ENCODE measurements at places on chromosomes 6 and 20.

GRCh38 chr6:154113392-154113791 lies 74.4 kb downstream of the OPRM1 start:
- DNase-seq = no peak

DNA sequence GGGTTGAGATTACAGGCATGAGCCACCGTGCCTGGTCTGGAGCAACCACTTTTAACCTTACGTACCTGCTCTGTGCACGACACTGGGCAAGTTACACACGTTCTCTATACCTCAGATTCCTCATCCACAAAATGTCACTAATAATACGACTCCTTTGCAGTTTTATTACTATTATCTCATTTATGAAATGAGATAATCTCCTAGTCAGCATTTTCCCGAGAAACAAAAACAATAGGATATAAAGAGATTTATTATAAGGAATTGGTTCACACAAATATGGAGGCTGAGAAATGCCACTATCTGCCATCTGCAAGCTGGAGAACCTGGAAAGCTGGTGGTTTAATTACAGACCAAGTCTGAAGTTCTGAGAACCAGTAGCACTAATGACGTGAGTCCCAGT lies 12.0 kb upstream of the KIF13A start:
- no peak for DNase-seq

DNA sequence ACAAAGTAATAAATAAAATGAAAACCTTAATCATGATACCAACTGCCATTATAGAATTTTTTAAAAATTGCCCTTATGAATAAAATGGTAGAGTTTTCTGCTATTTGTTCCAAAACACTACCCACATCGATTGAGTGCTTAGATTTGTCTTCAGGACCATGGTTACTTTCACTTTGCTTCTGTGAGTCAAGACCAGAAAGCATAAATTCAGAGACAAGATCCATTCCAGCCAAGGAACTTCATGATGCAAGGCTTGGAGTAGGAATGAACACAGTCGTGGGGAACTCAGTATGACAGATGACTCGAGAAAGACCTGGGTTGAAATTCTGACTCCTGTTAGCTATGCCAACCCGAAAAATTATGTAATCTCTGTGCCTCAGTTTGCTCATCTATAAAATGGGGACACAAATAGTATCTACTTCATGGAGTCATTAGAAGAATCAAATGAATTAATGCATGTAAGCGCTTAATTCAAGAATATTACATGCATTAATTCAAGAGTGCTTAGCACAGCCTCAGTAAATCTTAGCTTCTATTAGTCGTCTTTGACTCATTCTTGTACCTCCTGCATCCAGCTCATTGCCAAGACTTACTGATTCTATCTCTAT lies 72.5 kb upstream of the MYLIP start:
- DNase-seq = peak; percentile 30

DNA sequence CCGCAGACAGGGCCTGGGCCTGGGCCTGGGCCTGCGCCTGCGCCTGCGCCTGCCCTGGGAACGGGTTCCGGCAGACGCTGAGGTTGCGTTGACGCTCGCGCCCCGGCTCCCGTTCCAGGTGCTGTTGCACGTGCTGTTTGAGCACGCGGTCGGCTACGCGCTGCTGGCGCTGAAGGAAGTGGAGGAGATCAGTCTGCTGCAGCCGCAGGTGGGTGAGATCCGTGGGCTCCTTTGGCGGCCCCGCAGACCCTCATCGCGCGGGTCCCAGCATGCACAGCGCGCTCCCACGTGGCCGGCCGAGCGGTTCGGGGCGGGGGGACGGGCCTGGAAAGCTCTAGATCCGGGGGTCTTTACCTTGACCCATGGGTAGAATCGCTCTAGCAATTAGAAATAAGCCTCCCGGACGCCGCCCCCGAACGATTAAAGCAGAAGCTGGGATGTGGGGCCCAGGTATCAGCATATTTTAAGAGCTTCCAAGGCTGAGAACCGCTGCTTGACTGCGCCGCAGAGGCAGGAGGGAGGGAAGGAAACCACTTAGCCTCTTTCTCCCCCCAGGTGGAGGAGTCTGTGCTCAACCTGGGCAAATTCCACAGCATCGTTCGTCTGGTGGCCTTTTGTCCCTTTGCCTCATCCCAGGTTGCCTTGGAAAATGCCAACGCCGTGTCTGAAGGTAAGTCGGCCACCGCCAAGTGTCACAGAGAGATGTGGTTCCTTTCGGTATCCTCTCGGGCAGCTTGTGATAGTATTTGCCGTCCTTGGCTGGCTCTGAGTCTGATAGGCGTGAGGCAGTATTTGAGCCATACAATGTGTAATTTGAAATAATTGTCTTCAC lies 508 bp downstream of the NOP56 start:
- no peak for DNase-seq

DNA sequence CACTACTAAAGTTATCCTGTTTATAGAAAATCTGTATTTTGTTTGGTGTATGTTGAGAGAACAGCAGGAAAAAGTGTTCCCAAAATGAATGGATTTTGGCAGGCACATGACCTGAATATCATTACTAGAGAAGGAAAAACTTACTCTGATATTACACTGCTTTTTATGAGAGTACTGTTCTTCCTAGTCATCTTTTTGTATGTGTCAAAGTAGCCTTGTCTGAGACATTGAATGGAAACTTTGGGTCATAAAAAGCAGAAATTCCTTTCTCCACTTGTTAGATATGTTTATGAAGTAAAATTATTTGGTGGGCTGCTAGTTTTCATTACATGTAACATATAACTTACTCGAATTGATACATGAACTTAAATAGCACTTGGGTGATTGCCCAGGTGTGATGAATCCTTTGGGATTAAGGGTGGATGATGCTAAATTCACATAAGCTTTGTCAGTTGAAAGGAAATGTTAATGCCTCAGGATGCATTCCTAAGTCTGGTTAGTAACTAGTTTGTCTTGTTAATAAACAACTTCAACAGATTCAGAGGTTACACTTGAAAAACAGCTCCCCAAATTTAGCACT lies 206.7 kb downstream of the CENPW start:
- peak; percentile 16 for DNase-seq

DNA sequence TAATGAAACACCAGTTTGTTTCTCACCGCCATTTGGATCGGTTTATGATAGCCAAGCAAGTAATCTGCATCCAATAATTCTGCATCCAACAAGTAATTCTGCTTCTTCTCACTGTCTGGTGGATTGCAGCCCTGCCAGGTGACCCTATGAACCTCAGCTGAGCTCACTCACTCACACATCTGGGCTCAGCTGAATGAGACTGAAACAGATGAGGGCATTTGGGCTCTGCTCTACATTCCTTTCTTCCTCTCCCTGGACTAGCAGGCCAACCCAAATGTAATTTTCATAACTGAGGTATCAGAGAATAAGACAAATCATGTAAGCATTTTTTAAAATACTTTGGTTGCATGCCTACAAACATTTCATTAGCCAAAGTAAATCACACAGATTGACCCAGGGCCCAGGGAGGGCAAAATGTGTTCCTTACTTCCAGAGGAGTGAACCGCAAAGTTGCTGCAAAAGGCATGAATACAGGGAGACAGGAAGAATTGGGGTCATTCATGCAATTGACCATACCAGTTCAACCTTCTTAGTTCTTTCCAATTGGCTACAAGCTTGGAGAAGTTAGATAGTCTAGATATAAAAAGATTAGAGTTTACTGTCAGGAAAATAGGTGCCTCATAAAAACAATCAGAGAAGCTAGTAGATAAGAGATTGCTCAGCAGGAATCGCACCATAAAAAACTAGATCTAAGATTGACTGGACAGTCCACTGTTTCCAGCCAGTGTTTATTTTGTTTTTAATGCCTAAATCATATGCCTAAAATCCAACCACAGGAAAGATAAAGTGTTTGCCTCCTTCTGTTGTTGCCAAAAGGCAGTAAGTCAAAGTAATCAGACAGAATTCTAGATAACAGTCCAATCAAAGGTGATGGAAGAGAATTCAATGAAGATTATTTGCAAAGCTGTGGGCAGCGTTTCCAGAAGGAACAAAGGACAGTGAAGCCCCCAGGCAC lies 43.7 kb downstream of the CBLN4 start:
- no peak for DNase-seq

DNA sequence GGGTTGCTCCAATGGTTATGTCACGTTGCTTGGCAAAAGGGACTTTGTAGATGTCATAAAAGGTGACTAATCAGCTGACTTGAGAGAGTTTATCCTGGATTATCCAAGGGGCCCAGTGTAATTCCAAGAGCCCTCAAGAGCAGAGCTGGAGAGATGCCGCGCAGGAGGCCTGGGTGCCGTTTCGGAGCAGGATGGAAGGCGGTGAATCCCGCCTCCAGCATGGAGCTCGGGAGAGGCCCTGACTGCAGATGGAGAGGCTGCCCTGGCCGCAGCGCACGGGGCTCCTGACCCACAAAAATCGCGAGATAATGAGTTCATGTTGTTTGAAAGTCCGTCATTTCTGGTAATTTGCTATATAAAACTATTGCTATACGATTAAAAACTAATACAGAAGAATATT lies 219.8 kb downstream of the ZDHHC14 start:
- no peak for DNase-seq

DNA sequence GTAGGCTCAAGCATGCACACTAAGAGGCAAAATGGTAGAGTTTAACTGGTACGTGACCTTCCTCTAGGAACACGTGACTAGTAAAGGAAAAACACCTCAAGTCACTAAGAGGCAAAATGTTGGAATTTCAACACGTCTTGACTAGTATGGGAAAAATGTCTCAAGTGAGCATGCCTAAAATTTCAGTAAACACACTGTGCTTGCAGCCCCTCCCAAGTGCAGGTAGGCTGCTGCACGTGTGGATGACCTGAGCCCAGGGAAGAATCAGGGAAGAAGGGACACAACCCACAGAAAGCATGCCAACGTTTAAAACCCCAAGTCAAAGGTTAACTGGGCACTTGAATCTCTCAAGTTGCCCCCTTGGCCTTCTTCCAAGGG lies 162.2 kb downstream of the TENT5A start:
- no peak for DNase-seq

DNA sequence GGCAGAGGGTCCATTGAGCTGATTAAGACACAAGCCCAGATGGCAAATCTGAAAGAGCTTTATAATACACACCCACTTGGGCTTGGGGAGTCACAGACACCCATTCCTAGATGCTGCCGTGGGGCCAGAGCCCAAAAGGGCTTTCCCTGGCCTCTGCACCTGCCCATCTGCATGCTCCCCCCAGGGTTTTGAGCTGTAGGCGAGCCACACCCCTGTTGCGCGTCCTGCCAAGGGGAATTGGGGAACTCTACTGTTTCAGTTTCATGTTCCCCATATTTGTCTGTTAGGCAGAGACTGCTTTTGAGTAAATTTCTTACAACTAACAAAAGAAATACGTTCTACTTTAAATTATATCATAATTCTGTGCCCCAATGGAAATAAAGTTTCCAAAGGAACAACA lies 52.9 kb upstream of the FNDC1 start:
- no peak for DNase-seq

GRCh38 chr20:54190217-54190616 lies 16.4 kb upstream of the CYP24A1 start:
- no peak for DNase-seq

DNA sequence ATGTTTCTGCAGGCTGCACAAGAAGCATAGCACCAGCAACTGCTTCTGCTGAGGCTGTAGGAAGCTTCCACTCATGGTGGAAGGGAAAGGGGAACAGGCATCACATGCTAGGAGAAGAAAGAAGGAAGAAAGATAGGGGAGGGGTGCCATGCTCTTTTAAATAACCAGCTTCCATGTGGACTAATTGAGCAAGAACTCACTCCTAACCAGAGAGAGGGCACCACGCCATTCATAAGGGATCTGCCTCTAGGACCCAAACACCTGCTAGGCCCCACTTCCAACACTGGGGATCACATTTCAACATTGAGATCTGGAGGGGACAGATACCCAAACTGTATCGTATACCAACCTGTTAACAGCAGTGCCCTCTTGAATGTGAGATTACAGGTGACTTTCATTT lies 46.9 kb upstream of the ARMC2 start:
- DNase-seq = no peak

GRCh38 chr20:44651684-44652423 lies at the start of gene ADA:
ADA (minus strand) TSS chr20:44651699; CDS start chr20:44651607, 92 bp downstream.
- DNase-seq = peak; percentile 77

GRCh38 chr6:44534291-44534690 lies 146.8 kb downstream of the CDC5L start:
- DNase-seq = peak; percentile 16

DNA sequence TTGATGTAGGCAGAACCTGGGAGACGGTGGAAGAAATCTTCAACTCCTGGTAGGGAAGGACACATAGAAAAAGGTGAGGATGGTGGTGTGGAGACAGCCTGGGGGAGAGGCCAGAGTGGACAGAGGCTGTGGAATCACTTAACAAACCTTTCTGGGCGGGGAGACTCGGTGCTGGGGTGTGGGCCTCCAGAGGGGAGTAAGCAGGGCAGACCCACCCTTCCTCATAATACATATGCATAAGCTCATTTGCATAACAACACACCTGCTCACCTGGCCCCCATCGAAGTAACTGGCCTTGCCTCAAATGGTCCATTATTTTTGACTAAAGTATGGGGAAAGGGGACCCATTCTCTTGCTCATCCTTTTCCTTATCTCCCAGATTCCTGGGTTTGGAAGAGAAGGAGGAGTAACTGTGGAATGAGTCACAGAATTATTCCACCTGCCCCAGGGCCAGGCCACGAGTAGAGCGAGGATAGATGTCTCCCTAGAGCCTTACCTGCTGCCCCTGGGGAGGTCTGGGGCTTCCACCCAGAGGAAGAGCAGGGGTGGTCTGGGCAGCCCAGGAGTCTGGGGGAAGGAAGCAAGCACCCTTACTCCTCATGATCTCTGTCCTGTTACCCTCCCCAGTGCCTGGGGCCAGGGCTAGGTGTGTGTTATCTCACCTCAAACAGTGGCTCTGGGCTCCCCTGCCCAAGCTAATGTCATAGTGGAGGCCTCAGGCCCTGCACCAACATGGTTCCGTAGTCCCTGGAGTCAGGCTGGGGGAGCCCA lies 10.7 kb upstream of the VEGFA start:
- DNase-seq = no peak

DNA sequence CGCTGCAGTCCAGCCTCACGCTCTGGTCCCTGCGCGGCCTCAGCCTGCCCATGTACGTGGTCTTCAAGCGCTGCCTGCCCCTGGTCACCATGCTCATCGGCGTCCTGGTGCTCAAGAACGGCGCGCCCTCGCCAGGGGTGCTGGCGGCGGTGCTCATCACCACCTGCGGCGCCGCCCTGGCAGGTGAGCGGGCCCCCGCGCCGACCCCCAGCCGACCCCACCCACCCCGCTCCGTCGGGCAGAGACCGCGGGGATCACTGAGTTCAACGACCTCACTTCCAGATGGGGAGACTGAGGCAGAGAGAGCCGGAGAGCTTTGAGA lies 545 bp downstream of the SLC35D3 start:
- DNase-seq = no peak

Data from M059J (cell line).